ENCODE measurements at places on chromosomes 12 and 14. TPM values are rescaled to one million over a fixed set of nuclear protein-coding genes. Genes with fewer than 3 reads are reported as not detected.

Gene TEX22
- 4.5 TPM for total RNA-seq

GRCh38 chr12:129659961-129660622 is 243.7 kb downstream of the TMEM132D start:
- no peaks in the 10 kb centered on the region for H3K36me3 ChIP-seq
- H3K4me3 ChIP-seq = no peak overlapping the region
- H3K27me3 ChIP-seq = no peaks in the 10 kb centered on the region
- H3K4me1 ChIP-seq = peaks cover 9% of the 10 kb centered on the region

Gene FGF23
- not detected for total RNA-seq

DNA sequence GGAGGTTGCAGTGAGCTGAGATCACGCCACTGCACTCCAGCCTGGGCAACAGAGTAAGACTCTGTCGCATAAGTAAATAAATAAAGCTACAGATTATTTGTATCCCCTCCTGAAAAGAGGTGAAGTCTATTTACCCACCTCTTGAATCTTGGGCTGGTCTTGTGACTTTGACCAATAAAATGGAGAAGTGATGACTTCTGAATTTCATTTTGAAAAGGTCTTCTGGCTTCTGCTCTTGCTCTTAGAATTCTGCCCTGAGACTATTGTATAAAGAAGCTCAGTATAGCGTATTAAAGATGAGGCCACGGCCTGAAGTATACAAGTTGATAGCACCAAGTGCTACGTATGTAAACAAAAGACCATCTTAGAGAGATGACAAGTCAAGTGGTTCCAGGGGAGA is 88.3 kb upstream of the AMN1 start:
- H3K4me1 ChIP-seq = no peaks in the 10 kb centered on the region
- H3K4me3 ChIP-seq = no peak overlapping the region
- H3K27ac ChIP-seq = no peak overlapping the region
- no peaks in the 10 kb centered on the region for H3K36me3 ChIP-seq

DNA sequence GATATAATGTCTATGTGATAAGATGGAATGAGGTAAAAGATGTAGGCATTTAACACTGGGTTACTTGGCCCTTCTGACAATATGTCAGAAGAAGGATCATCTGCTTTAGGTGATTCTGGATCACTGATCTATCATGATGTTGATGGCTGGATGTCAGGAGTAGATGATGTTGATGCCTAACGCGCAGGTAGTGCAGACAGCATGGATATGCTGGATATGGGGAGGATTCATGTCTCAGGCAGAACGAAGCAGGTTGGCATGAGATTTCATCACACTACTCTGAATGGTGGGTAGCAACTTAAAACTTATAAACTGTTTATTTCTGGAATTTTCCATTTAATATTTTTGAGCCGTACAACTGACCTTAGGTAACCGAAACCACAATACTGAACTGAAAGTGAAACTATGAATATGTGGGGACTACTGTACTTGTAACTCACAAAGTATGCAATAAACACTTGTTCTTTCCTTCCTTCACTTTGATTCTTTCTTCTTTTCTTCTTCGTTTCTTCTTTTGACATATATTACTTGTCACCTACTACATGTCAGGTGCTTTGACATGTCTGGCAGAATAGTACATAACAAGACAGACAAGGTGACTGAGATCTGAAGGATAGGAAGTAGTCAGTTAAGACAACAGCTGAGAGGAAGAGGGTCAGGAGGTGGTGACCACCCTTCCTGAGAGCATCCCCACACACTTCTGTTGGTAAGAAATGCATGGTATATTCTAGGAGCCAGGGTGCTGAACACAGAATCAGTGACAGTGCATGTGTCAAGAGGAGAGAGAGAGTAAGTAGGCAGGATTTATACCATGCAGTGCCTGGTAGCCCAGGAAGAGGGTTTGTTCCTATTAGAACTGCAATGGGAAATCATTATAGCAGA is 238.8 kb downstream of the PPFIA2 start:
- no peak for DNase-seq
- no peaks in the 10 kb centered on the region for H3K4me1 ChIP-seq
- H3K4me3 ChIP-seq = no peak overlapping the region
- peaks cover 28% of the 10 kb centered on the region for H3K27me3 ChIP-seq
- H3K27ac ChIP-seq = no peak overlapping the region
- no peaks in the 10 kb centered on the region for H3K36me3 ChIP-seq

Gene AKAP6
- 7.3 TPM for total RNA-seq

GRCh38 chr14:88562532-88562830 is 356 bp upstream of the ZC3H14 start:
- peak overlapping the region; percentile 83 for H3K27ac ChIP-seq
- peaks cover 2% of the 10 kb centered on the region for H3K36me3 ChIP-seq
- DNase-seq = no peak
- H3K4me3 ChIP-seq = peak overlapping the region; percentile 94
- peaks cover 27% of the 10 kb centered on the region for H3K4me1 ChIP-seq
- H3K27me3 ChIP-seq = no peaks in the 10 kb centered on the region

DNA sequence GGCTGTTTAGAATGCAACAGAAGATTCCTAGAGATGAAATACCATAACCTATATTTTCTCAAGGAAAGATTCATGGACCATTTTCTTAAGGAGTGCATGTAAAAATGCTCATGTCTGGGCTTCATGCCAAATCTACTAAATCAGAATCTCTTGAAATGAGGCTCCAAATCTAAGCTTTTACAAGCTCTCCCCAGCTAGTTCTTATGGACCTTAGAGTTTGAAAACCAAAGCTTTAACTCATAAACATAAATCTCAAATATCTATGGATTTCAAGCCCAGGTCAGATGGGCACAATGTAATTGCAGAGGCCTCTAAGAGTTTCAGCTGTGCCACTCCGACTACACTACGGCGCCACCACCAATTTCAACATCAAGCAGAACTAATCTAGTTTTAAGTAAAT is 117.3 kb upstream of the CAND1 start:
- peaks cover 2% of the 10 kb centered on the region for H3K27me3 ChIP-seq
- no peaks in the 10 kb centered on the region for H3K36me3 ChIP-seq
- H3K4me3 ChIP-seq = no peak overlapping the region
- H3K27ac ChIP-seq = peak overlapping the region; percentile 87
- peaks cover 35% of the 10 kb centered on the region for H3K4me1 ChIP-seq

DNA sequence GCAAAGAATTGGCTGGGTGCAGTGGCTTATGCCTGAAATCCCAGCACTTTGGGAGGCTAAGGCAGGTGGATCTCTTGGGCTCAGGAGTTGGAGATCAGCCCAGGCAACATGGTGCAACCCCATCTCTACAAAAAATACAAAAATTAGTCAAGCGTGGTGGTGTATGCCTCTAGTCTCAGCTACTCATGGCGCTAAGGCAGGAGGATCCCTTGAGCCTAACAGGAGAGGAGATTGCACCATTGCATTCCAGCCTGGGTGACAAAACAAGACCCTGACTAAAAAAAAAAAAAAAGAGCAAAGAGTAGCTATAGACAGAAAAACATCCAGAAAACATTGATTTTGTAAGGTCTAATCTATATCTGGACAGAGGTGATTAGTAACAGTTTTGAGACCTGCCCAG is 25.0 kb downstream of the KIF21A start:
- no peak for DNase-seq
- no peaks in the 10 kb centered on the region for H3K27me3 ChIP-seq
- H3K27ac ChIP-seq = no peak overlapping the region
- no peak overlapping the region for H3K4me3 ChIP-seq
- peaks cover 2% of the 10 kb centered on the region for H3K36me3 ChIP-seq

DNA sequence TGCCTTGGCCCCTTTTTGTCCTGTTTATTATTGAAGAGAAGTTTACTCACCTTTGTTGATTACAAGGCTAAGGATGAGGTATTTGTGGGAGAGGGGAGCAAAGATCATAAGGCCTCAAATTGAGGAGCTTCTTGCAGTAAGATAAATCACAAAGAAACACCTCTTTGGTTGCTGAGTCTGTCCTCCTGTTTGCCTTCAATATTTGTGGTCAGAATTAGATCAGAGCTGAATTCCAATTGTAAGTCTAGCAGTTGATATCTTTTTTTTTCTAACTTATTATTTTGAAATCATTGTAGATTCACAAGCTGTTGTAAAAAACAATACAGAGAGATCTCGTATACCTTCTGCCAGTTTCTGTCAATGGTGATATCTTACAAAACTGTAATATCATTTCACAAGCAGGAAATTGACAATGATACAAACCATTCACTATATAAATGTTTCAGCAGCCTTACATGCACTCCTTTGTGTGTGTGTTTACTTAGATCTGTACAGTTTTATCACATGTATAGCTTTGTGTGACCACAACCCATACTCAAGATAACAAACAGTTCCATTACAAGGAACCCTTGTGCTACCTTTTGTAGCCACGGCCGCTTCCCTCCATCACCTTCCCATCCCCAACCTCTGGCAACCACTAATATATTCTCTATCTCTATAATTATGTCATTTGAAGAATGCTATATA is 97.4 kb downstream of the KICS2 start:
- H3K4me3 ChIP-seq = no peak overlapping the region
- no peak overlapping the region for H3K27ac ChIP-seq
- peaks cover 13% of the 10 kb centered on the region for H3K36me3 ChIP-seq

- H3K27me3 ChIP-seq = no peaks in the 10 kb centered on the region
- no peaks in the 10 kb centered on the region for H3K36me3 ChIP-seq
- DNase-seq = no peak
- H3K4me3 ChIP-seq = no peak overlapping the region
Observed at GRCh38 chr12:53497461-53497860, 1.8 kb downstream of the MAP3K12 start.

DNA sequence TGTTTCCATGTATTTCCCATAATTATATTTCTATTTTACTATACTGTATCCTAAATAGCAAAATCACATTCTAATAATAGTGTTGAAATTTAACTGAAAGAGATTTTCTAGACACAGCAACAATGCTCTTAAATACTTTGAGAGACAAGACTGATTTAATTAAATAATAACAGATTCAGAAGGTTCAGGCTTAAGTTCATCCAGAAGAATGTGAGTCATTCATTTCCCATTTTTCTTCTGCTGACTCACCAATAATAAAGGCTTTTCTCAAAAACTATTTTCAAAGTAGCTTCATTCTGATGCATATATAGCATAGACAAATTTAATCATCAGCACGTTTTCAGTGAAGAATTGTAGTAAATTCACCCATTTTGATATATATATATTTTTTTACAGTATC is 481.4 kb downstream of the MDGA2 start:
- peaks cover 23% of the 10 kb centered on the region for H3K4me1 ChIP-seq
- H3K27me3 ChIP-seq = no peaks in the 10 kb centered on the region
- H3K36me3 ChIP-seq = no peaks in the 10 kb centered on the region
- DNase-seq = no peak
- no peak overlapping the region for H3K4me3 ChIP-seq

GRCh38 chr14:31944256-31945073 is 132.6 kb upstream of the ARHGAP5 start:
- peaks cover 35% of the 10 kb centered on the region for H3K4me1 ChIP-seq
- H3K27ac ChIP-seq = no peak overlapping the region
- no peaks in the 10 kb centered on the region for H3K27me3 ChIP-seq
- H3K36me3 ChIP-seq = no peaks in the 10 kb centered on the region

Gene EPYC
- not detected for total RNA-seq

DNA sequence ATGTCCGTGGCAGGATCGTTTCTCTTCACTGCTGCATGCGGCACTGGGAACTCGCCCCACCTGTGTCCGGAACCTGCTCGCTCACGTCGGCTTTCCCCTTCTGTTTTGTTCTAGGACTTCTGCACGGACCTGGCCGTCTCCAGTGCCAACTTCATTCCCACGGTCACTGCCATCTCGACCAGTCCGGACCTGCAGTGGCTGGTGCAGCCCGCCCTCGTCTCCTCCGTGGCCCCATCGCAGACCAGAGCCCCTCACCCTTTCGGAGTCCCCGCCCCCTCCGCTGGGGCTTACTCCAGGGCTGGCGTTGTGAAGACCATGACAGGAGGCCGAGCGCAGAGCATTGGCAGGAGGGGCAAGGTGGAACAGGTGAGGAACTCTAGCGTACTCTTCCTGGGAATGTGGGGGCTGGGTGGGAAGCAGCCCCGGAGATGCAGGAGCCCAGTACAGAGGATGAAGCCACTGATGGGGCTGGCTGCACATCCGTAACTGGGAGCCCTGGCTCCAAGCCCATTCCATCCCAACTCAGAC is 1.2 kb downstream of the FOS start:
- peaks cover 17% of the 10 kb centered on the region for H3K36me3 ChIP-seq
- H3K27ac ChIP-seq = peak overlapping the region; percentile 100
- no peak for DNase-seq
- H3K27me3 ChIP-seq = peaks cover 27% of the 10 kb centered on the region
- H3K4me1 ChIP-seq = peaks cover 41% of the 10 kb centered on the region

Gene PZP
- total RNA-seq = not detected

DNA sequence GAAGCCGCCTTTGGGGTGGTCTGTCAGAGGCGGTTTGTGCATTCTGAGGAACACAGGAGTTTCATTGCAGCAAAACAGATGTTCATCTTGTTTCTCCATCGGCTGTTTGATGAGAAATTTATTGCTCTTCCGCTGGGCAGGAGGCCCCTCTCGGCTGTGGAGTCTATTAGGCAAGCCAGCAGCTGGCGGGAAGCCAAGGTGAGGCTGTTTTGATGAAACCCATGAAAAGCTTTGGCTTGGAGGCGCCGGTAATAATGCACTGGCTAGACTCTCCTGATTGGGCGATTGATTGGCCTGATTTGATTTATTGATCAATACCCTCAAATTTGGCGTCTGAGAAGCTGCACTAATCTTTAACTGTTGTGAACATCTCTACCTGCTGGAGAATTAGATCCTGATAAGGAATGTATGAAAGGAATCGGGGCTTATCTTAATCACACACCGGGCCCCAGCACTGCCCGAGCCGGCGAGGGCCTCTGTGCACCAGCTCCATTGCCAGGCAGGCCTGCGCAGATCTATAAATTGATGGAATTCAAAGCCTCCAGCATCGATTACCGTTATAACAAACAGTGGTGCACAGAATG is 187.7 kb downstream of the PHETA1 start:
- H3K27ac ChIP-seq = peak overlapping the region; percentile 57
- peaks cover 3% of the 10 kb centered on the region for H3K36me3 ChIP-seq
- H3K27me3 ChIP-seq = peaks cover 45% of the 10 kb centered on the region
- peaks cover 67% of the 10 kb centered on the region for H3K4me1 ChIP-seq
- peak; percentile 82 for DNase-seq
- peak overlapping the region; percentile 7 for H3K4me3 ChIP-seq

Gene PTPRB
- total RNA-seq = 1.7 TPM

Gene NFE2
- 0.47 TPM for total RNA-seq

Gene EIF2S3B
- total RNA-seq = 2.3 TPM

Gene EGLN3
- 9.6 TPM for total RNA-seq

Gene CD163L1
- total RNA-seq = 0.11 TPM

- peaks cover 34% of the 10 kb centered on the region for H3K4me1 ChIP-seq
- H3K4me3 ChIP-seq = no peak overlapping the region
- H3K36me3 ChIP-seq = no peaks in the 10 kb centered on the region
- no peak for DNase-seq
Observed at GRCh38 chr12:124630791-124631313, 63.4 kb upstream of the NCOR2 start.

- no peaks in the 10 kb centered on the region for H3K36me3 ChIP-seq
- no peak for DNase-seq
- no peak overlapping the region for H3K27ac ChIP-seq
- no peaks in the 10 kb centered on the region for H3K4me1 ChIP-seq
Observed at GRCh38 chr12:120984351-120984898, 6.1 kb downstream of the HNF1A start.

DNA sequence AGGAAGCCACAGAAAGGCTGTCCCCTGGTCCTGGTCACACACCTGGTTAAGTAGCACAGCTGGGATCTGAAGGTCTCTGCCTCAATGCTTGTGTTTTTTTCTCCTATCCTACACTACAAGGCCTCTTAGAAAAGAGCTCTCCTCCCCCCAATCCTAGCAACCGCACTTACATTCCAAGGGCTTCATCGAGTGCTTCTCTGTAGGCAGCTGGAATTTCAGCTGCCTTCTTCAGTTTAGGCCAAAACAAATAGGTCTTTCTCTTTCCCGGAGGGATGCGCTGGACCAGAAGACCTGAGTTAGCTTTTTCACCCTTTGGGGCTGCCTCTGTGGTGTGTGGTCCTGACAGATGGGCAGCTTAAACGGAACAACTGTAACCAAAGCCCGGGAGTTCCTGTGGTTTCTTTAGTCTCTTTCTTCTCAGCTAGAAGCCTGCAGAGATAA is 109.7 kb downstream of the GPATCH2L start:
- H3K27ac ChIP-seq = no peak overlapping the region
- H3K36me3 ChIP-seq = no peaks in the 10 kb centered on the region
- no peak for DNase-seq
- H3K27me3 ChIP-seq = peaks cover 26% of the 10 kb centered on the region

Measured in mesothelial cell of epicardium (in vitro differentiated cells).